Smooth muscle cell of the pulmonary artery (primary cell): ENCODE measurements at places on chromosomes 3 and 15. TPM values are rescaled to one million over a fixed set of nuclear protein-coding genes. Genes with fewer than 3 reads are reported as not detected.

Gene GOLGA8S
- 0.07 and 0.10 TPM in 2 replicates for total RNA-seq

Gene SEMA6D
- total RNA-seq = 4.4 and 12.3 TPM in 2 replicates

Gene TGM4
- not detected in 2 replicates for total RNA-seq

Gene SPTBN5
- 0.20 and 0.36 TPM in 2 replicates for total RNA-seq
